Foreskin keratinocyte (primary cell): ENCODE measurements at places on chromosomes 4 and X.

- no peak for DNase-seq
Observed at GRCh38 chr4:7839856-7840255, 99.8 kb downstream of the AFAP1 start.

GRCh38 chr4:84578540-84579402 is 4.2 kb upstream of the CDS1 start:
- DNase-seq, result peak; percentile 57

DNA sequence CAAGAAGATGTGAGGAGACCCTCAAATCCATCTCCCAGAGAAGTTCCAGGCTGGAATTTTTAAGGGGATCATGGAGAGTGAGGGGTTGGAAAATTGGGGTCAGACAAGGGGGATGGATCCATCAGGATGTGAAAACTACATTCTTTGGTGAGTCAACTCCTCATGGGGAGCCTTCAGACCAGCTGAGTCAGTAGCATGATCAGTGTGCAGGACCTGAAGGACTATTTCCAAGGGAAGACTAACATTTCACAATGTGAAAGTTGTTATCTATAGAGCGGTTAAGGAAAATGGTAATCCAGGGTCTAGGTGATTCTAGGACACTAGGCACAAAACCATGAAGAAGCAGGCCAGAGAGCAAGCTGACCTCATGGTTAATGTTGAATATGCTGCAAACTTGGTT is 38.6 kb upstream of the CEP135 start:
- DNase-seq, result peak; percentile 27

DNA sequence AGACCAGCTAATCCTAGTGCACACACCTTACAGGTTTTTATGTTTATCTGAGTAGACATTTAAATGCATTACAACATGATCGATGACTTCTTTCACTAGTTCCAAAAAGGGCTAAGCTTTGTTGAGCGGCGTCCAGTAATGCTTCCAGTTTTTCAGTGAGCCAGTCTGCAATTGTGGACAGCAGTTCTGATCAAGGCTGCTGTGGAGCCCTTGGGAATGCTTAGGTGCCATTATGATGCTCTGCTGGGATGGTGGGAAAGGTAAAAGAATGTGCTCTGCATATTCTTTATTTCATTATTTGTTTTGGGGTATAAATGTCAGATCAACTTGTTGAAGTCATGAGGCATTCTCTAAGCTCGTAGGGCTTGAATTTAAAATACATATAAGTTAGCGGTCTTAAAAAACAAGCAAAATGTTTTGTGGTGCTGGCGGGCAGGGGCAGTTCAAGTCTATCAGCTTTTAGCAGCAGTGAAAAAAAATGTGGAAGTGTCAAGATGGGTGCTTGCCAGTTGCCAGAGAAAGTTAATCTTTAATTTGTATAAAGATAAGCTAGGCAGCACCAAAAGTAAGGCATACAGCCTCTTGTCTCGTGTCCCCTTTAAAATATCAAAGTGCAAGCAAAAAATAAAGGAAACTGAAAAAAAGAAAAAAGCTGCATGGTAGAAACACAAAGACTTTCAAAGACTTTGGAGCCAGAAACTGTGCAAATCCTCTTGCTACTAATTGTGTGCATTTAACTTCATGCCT is 5.8 kb downstream of the MID1IP1 start:
- DNase-seq, result no peak

DNA sequence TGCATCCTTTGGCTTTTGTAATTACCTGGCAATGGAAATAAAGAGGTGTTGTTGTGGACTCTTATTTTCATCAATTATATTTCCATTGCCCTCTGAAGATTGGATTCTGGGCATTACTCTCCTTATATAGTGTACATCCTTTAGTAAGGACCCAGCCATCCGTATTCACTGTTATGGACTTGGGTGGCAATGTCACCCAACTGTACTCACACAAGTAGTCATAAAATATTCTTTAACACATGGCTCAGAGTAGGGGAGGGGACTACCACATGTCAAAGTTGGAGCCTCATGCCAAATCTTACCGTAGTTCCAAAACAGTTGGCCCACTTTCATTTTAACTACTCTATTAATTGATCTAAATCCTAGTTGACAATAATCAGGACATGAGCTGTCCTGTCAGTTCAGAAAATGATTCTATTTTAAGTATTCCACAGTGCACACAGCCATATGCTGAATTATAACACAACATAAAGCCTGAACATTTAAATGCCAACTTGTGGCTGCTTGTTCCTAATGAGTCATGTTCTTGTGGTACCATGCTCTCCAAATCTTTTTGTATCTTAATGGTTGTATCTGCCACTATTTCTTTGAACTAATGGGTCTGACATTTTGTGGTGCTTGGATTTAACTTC is 4.9 kb downstream of the FRAS1 start:
- DNase-seq, result peak; percentile 76

GRCh38 chr4:71404049-71404448 is 65.2 kb downstream of the SLC4A4 start:
- DNase-seq, result peak; percentile 45

GRCh38 chr4:171981185-171981584 is 168.0 kb downstream of the GALNTL6 start:
- DNase-seq, result no peak

- DNase-seq, result peak; percentile 33
Observed at GRCh38 chrX:47311932-47312774, 58.2 kb upstream of the ZNF157 start.
